Brain (organoid and tissue), 16 donors: ENCODE measurements at places on chromosomes 6 and 20.

DNA sequence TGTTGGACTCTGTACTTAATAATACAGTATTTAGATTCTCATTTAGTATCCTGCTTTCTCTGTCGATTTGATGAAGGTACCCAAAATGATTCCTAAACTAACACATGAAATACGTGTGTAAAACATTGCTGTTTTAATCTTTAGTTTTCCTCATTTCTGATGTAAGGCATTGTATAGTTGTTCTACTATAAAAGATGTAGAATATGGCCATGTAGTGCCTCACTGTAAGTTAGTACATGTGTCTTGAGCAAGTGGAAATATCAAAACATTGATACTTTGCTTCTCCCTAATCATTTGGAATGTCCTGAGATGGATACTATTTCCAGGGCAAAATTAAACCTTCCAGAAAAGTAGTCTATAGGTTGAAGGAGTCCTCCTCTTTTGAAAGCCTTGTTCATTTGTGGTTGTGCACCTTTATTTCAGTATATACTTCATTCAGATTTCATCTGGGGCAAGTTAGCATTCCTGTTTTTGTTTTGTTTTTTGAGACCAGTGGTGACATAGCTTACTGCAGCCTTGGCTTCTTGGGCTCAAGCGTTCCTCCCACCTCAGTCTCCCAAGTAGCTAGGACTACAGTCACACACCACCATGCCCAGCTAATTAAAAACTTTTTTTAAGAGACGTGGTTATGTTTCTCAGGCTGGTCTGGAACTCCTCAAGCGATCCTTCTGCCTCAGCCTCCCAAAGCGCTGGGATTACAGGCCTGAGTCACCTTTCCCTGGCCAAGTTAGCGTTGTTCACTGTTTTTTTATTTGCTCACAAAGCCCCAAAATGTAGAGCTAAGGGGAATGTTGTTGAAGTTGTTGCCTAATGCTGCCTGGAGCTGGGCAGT, 11.6 kb downstream of the SRSF3 start:
- no peak for DNase-seq

- DNase-seq: no peak
Measured at GRCh38 chr6:14147891-14148290, 30.3 kb downstream of the CD83 start.

DNA sequence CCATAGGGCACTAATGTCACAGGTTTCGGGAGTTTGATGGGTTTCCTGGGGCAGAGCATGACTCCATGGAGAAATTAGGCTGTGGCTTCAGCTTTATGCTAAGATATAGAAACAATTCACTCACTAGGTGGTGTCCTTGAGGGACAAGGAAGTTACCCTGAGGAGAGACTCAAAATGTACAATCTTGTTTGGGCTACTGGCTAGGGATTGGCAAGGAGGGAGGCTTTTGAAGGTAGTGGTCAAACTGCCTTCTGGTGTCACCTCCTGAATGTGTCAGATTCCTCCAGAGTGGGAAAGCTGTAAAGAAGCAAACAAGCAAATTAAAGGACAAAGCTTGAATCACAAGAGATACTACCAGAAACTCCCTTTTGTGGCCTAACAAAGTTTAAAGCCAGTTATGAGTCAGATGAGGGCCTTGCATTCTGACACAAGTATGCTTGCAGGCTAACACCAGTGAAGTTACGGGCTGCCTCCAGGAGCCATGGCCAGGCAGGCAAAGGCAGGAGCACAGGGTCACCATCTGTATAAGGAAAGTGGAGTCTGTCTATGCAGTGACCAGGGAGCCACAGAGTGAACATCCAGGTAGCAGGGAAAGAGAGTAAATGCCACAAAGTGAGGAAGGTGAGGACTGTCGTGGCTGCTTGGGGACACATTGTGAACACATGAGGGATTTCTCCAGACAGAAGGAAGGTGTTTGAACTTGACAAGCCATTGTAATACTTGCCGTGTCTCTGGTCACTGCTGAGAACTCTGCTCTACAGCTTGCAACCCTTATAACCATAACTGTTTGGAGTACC, 107.7 kb upstream of the DTNBP1 start:
- no peak for DNase-seq

DNA sequence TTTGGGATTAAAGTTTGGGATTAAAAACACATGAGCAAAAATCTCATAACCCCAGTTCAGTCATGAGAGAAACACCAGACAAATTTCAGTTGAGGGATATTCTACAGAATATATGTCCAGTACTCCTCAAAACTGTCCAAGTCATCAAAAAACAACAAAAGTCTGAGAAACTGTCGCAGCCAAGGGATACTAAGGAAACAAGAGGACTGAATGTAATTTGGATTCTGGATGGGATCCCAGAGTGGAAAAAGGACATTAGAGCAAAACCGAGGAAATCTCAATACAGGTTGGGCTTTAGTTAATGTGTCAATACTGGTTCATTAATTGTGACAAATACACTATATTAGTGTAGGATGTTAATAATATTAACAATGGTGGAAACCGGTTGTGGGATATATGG, 219.3 kb downstream of the BCKDHB start:
- no peak for DNase-seq

DNA sequence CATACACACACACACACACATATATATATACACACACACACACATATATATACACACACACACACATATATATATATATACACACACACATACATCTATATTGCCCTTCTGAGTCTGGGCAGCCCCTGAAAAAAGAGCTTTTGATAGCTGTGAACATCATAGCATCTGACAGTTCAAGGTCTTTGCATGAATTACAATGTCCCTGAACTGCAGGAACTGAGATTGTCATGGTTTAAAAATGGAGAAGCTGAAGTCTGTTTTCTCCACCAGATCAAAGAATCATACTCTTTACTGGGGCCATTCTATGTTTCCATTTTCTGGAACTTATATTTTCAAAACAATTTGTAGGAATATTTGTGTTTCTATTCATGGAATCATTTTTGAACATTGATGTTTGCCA, 189.8 kb downstream of the ZDHHC14 start:
- no peak for DNase-seq

GRCh38 chr6:43052842-43053544, 658 bp downstream of the CUL7 start:
- DNase-seq: no peak
